Activated CD4-positive, CD25-positive, alpha-beta regulatory T cell treated with anti-CD3 and anti-CD28 coated beads, Interleukin-2, amount 50 U/mL, for 16 hours (primary cell): ENCODE measurements at places on chromosomes 2 and 18.

DNA sequence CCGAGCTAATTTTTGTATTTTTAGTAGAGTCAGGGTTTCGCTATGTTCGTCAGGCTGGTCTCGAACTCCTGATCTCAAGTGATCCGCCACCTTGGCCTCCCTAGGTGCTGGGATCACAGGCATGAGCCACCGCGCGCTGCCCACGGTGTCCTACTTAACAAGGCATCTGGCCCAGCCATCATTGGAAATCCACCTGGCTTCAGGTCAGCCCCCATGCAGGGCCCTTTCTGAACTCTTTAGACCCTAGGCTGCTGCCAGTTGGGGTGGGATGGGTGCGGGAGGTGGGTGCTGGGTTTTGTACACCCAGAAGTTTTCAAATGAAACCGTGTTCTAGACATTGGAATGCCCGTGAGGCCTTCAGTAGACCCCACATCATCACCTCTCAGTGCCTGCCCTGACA, 26.6 kb upstream of the NT5DC4 start:
- DNase-seq = no peak

DNA sequence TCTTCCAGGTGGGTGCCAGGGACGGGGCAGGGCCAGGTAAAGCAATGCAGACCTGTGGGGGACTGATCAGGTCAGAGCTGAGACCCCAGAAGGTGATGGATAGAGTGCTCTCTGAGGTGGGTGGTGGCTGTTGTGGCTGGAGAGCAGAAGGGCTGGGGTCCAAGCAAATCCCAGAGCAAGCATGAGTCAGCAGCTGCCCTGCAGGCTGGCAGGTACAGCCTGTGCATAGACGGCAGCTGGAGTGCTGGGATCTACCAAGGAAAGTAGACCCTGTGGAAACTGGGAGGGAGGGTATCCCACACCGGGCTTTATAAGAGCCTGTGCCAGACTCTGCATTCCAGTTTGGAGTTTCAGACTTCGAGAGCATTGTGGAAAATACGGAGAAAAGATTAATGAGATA, 663 bp downstream of the TRIM54 start:
- DNase-seq = no peak

DNA sequence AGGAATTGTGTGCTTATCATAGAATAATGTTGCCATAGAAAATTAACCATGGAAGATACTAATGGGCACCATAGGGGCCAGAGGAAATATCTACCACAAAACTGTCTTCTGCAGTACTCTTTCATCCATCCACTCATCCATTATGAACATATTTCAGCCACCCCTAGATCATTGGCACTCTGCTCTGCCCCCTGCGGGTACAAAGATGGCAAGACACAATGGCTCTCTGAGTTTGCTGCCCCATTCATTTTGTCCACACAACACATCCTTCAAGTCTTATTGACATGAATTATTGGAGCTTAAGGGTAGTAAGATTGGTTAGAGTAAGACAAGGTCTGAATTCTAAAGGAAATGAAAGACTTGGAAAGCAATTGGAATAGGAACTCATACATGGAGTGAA, 1224.7 kb upstream of the CELF4 start:
- no peak for DNase-seq

DNA sequence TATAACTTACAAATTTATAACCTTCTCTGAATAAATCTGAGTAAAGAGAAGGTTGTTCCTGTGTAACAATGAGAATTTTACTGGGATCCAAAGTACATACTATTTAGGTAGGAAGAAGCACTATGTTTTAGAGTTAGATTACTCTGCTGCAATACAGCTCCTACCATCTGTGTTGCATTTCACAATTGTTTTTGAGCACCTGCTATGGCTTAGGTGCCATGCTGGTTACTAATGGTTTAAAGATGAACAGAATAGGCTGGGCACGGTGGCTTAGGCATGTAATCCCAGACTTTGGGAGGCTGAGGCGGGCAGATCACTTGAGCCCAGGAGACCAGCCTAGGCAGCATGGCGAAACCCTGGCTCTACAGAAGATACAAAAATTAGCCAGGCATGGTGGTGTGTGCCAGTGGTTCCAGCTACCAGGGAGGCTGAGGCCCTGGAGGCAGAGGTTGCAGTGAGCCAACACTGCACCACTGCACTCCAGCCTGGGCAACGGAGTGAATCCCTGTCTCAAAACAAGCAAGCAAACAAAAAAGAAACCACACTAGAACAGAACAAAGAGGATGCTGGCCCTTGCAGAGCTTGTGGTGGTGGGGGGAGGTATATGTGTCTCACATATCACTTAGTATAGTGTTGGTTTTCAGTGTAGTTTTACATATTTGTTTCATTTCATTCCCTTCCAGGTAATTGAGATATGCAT, 56.7 kb downstream of the SPTBN1 start:
- no peak for DNase-seq

- no peak for DNase-seq
Observed at GRCh38 chr2:26054598-26055348, 20.9 kb downstream of the RAB10 start.

DNA sequence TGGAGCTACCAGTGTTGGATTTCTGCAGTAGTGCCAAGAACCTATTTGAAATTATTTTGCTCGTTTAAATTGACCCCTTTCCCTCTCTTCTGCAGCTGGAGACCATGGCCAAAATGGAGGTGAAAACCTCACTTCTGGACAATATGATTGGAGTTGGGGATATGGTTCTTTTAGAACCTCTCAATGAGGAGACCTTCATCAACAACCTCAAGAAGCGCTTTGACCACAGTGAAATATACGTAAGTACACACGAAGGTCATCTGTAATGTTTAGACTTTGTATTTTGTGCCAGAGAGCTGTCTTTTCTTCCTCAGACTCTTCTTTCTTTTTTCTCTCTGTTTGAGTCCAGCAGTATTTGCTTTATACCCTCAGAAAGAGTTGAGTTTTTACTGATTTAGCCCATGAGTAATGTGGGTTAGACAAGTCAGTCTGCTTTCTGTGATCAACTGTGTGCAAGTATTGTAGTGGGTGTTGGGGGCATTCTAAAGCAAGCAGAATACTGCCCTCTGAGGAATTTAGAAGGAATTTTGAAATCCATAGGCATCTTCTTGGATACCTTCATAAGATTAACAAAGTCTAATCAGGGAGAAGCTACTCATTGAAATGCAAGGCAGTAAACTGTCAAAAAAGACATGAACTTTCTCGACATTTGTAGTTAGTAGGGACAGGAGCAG, 31.7 kb downstream of the MYO1B start:
- no peak for DNase-seq

GRCh38 chr18:14925281-14925709, 177.3 kb downstream of the ANKRD30B start:
- no peak for DNase-seq

- DNase-seq = no peak
Observed at GRCh38 chr2:154912215-154912614, 213.7 kb downstream of the KCNJ3 start.
